Esophagus squamous epithelium (tissue), 5 donors: ENCODE measurements at places on chromosomes 3 and 15. TPM values are rescaled to one million over a fixed set of nuclear protein-coding genes. Genes with fewer than 3 reads are reported as not detected.

The POC1A gene
- total RNA-seq = 6.8 TPM

The SERINC4 gene
- total RNA-seq = not detected

The GATM gene
- 11.1 TPM for total RNA-seq

The TLE3 gene
- 77.1 TPM for total RNA-seq

The SLITRK3 gene
- 0.08 TPM for total RNA-seq

DNA sequence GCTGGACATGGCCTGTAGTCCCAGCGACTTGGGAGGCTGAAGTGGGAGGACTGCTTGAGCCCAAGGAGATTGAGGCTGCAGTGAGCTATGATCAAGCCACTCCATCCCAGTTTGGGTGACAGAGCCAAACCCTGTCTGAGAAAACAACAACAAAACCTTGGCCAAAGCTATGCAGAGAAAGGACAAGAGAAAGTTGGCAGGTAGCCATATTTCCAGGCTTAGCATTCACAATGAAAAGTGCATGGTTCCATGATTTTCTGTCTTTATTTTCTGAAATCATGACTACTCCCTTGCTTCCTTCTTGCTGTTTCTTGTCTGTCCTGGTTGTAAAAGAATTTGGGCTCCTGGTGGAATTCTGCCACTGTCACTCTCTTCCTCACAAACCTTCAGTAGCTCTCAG, 284.6 kb upstream of the C2CD4B start:
- H3K4me1 ChIP-seq = peaks cover 6% of the 10 kb centered on the region
- no peaks in the 10 kb centered on the region for H3K36me3 ChIP-seq
- H3K27ac ChIP-seq = no peak overlapping the region
- H3K27me3 ChIP-seq = no peaks in the 10 kb centered on the region
- DNase-seq = no peak

GRCh38 chr3:38122712-38123290, 14.1 kb downstream of the ACAA1 start:
- no peak overlapping the region for H3K4me3 ChIP-seq
- H3K4me1 ChIP-seq = no peaks in the 10 kb centered on the region
- H3K27ac ChIP-seq = no peak overlapping the region
- H3K27me3 ChIP-seq = no peaks in the 10 kb centered on the region
- peaks cover 84% of the 10 kb centered on the region for H3K36me3 ChIP-seq
- no peak for DNase-seq

DNA sequence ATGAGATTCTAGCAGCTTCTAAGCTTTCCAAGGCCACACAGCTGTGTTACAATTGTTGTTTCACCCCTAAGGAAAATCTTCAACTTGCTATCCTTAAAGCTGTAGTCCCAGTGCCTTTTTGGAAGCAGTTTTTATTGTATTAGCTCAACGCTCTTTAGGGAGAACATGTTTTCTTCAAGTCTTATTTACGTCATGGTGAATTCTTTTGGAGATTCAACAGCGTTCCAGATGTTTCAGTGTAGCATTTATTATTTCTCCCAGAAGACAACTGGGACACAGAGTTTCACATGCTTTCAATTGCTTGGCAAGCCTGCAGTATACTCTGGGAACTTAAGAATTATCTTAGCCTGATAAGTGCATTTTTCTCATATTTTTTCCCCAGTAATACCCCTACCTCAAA, 888.3 kb downstream of the PLOD2 start:
- no peak overlapping the region for H3K27ac ChIP-seq
- DNase-seq = no peak
- no peak overlapping the region for H3K4me3 ChIP-seq
- no peaks in the 10 kb centered on the region for H3K27me3 ChIP-seq

DNA sequence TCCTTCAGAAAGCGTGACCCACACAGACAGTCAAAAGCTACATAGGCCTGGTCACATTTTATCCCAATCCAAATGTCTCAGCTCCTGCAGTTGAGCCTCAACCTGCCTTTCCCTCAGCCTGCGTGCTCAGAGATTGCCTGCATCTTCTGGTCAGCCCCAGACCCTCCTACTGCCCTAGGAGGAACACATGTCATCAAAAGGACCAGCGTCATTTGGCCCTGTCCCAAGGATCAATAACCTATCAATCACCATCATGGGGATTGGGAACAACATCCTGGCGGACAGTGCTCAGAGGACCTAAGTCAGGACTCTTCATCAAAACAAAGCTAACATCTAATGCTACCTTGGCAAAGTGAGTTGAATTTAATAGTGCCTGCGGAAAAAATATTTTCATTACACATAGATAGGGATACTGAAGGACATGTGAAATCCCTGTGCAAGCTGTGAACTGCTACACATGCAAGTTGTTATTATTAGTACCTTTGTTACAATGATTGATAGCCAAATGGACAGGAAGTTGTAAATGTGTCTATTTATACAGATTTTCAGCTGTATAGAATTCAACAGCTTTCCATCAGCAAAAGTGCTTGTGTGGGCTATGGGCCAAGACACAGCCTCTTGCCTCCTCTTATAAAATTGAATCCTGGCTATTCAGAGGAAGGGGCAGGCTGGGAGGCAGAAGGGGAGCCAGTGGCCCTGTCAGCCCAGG, 47.7 kb downstream of the UMPS start:
- peaks cover 28% of the 10 kb centered on the region for H3K4me1 ChIP-seq
- no peak for DNase-seq
- no peak overlapping the region for H3K4me3 ChIP-seq
- no peaks in the 10 kb centered on the region for H3K27me3 ChIP-seq

DNA sequence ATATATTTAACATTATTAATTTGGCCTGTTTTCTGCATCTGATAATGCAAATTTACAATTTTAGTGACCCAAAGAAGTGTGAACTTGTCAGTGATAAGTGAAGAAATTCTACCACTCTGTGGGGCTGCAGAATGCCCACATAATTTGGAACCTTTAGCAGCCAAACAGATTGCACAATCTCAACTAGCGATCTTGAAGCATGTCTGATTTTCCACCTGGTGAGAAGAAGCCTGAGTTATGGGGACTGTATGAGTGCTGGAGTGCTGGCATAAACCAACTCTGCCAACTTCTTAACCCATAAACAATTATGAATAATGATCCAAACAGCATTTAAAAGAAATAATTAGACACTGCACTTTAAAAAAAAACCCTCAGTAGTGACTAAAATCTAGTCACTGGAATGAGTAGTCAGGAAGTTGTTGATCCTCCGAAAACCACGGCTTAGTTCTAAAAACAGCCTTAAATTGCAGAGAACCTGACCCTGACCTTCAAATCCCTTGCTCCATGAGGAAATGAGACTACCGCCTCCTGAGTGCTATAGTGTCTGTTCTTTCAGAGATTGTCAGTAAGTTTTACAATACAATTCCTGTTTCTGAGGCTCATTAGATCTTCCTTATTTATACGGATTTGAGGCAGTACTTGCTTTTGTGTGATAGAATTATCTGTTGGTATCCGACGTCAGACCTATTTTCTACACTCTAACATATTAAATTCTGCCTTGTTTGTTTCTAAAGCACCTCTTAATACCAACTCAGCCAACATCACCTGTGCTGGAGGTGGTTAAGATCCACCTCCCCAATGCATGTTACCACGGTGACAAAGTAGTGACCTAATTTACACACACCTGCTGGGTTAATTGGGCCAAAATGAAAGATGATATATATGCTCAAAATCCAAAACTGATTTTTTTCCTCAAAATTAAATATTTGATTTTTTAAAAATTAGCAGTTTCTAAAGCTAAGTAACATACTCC, 267.7 kb downstream of the ZBTB20 start:
- no peaks in the 10 kb centered on the region for H3K36me3 ChIP-seq
- no peaks in the 10 kb centered on the region for H3K4me1 ChIP-seq
- H3K27me3 ChIP-seq = no peaks in the 10 kb centered on the region
- H3K27ac ChIP-seq = no peak overlapping the region
- no peak for DNase-seq

DNA sequence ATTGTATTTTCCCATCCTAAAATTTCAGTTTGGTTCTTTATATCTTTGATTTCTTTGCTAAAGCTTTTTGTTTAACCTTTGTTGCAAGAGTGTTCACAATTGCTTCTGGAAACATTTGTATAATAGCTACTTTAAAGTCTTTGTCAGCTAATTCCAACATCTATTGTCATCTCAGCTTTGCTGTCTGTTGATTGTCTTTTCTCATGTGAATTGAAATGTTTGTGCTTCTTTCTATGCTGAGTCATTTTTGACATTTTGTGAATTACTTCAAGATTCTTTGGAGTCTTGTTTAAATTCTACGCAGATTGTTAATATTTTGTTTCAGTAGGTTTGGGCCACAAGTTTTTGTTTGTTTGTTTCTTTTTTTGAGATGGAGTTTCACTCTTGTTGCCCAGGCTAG, 73.2 kb downstream of the SUCNR1 start:
- no peak overlapping the region for H3K27ac ChIP-seq
- H3K27me3 ChIP-seq = no peaks in the 10 kb centered on the region
- no peaks in the 10 kb centered on the region for H3K36me3 ChIP-seq
- no peak overlapping the region for H3K4me3 ChIP-seq
- DNase-seq = no peak
- no peaks in the 10 kb centered on the region for H3K4me1 ChIP-seq

GRCh38 chr15:68411343-68411675, 20.7 kb downstream of the ITGA11 start:
- no peaks in the 10 kb centered on the region for H3K36me3 ChIP-seq
- H3K4me1 ChIP-seq = no peaks in the 10 kb centered on the region
- no peak overlapping the region for H3K27ac ChIP-seq
- DNase-seq = no peak
- no peak overlapping the region for H3K4me3 ChIP-seq
- no peaks in the 10 kb centered on the region for H3K27me3 ChIP-seq

GRCh38 chr15:81270781-81271491, 53.0 kb downstream of the STARD5 start:
- peaks cover 10% of the 10 kb centered on the region for H3K4me1 ChIP-seq
- no peak overlapping the region for H3K27ac ChIP-seq
- no peak overlapping the region for H3K4me3 ChIP-seq
- no peak for DNase-seq
- H3K36me3 ChIP-seq = no peaks in the 10 kb centered on the region
- H3K27me3 ChIP-seq = no peaks in the 10 kb centered on the region

DNA sequence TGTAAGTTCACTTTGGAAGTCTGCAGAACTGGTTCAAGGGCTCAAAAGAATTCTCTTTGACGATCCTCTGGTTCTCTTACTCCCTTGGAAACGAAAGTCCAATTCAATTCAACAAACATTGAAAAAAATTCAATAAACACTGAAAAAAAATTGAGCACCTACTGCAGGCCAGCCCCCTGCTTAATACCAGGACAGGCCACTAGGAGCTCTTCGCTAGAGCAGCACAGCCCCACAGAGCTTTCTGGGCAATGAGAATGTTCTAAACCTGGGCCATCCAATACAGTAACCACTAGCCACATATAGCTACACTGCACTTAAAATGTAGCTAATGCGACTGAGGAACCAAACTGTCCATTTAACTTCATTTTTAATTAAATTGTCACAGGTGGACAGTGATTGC, 50.4 kb upstream of the DCLK3 start:
- peaks cover 24% of the 10 kb centered on the region for H3K4me1 ChIP-seq
- H3K27me3 ChIP-seq = no peaks in the 10 kb centered on the region
- H3K27ac ChIP-seq = no peak overlapping the region
- no peak for DNase-seq
- no peak overlapping the region for H3K4me3 ChIP-seq
- no peaks in the 10 kb centered on the region for H3K36me3 ChIP-seq

GRCh38 chr3:43023746-43024145, 44.6 kb downstream of the GASK1A start:
- H3K27ac ChIP-seq = no peak overlapping the region
- H3K4me1 ChIP-seq = peaks cover 4% of the 10 kb centered on the region
- H3K4me3 ChIP-seq = no peak overlapping the region
- DNase-seq = no peak
- no peaks in the 10 kb centered on the region for H3K36me3 ChIP-seq

DNA sequence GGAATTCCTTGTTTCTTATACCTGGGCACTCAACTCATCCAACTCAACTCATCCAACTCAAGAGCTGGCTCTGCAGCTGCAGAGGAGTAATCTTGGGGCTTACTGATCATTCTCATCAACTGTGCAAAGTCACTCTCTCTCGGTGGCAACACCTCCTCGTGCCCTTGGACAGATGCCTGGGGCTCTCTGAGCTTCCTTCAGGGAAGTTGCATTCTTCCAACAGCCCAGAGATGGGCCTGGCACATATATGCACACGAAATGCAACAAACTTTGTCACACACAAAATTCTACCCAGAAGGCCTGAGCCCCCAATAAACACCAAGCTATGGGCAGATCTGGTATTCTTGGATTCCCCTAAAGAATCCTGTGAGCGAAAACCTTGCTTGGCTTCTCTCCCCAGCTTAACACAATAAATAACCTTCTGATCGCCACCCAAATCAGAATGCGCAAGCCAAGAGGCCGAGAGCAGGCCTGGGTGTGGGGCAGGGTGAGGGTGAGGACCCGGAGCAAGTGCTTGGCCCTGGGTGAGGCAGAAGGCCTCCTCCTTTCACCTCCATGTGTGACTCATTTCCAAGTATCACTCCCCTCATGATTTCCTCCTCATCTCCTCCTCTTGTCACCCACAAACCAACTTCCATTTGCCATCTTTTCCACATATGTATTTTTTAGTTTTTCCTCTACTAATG, 15.4 kb downstream of the TGM5 start:
- H3K4me1 ChIP-seq = no peaks in the 10 kb centered on the region
- H3K27me3 ChIP-seq = no peaks in the 10 kb centered on the region
- H3K4me3 ChIP-seq = no peak overlapping the region
- H3K27ac ChIP-seq = peak overlapping the region; percentile 62
- no peaks in the 10 kb centered on the region for H3K36me3 ChIP-seq

DNA sequence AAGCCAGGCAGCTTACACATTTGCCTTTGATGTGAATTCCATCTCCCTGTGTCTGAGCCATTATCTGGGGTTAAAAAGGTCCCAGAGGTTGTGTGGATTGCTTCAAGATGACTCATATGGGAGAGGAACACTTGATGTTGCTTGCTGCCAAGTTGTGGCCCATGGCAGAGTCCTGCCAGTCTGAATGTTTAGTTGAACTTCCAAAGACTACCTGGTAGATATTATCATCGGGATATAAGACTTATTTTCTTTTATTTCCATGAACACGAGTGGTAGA, 85.6 kb downstream of the TJP1 start:
- DNase-seq = no peak
- H3K27me3 ChIP-seq = no peaks in the 10 kb centered on the region
- H3K36me3 ChIP-seq = peaks cover 4% of the 10 kb centered on the region
- H3K4me1 ChIP-seq = peaks cover 36% of the 10 kb centered on the region
